ENCODE measurements at places on chromosomes 3 and 15.

- DNase-seq: no peak
These were observed 2.6 kb upstream of the MRPL3 start for GRCh38 chr3:131505421-131505820.

DNA sequence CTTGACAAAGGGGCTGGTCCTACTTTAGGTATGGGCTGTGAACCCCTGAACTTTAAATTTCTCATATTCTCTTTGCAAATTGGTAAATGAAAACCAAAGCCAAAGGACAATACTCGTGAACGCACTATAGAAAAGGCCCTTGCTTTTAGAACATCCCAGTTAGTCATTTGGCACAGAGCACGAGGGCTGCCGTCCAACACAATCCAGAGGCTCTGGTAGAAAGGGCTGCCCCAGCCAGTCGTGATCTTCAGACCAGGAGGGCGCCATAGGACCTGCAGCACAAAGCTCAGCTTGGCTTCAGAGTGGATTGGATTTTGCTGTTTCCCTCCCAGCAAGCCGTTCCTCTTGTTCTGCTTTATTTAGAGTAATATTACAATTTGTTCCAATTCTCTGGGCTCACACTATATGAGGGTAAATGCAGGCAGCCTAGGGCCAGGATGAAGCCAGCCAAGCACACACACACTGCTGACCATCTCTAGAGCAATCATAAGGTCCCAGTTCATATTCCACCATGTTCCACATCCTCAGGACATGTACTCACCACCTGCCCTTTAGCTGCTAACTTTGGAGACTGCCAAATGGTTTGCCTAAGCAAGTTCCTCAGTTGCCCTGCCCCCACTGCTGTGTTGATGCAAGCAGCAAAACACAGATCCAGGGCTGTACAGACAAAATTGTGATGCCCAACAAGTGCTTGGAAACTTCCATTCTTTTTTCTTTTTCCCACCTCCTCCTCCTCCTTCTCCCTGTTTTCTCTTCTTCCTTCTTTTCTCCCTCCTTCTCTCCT lies 6.0 kb upstream of the BFSP2 start:
- no peak for DNase-seq

GRCh38 chr15:84598993-84599392 lies 1.8 kb upstream of the ZSCAN2 start:
- DNase-seq: peak; percentile 69

GRCh38 chr3:126049289-126050049 lies 34.5 kb downstream of the SLC41A3 start:
- DNase-seq: no peak

GRCh38 chr3:106759731-106760130 lies 617.5 kb upstream of the CCDC54 start:
- no peak for DNase-seq

Measured in right hindlimb (tissue), 1 donor.